ENCODE measurements at places on chromosomes 3 and 15.

DNA sequence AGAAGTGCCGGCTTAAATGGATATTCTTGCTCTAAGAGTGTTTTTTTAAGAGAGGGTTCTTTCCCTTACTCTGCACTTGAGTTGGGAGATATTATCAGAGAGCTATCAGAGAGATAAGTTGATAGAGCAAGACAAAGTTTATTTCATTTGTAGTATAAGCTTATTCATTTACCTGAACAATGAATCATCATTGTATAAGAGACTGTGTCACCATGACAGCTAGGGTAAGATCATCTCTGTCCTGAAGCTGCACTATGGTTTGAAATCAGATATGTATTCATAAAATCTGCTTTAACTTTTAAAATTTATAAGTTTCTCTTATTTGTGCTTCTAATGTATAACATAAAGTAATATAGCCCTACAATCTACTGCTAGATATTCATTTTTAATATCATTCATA, 128.1 kb upstream of the ARL6 start:
- DNase-seq, result no peak

GRCh38 chr3:149792452-149793270, at the start of gene ANKUB1:
Gene ANKUB1 (minus strand): TSS chr3:149792554. CDS start chr3:149792366, 188 bp downstream.
- DNase-seq, result no peak

GRCh38 chr15:55194256-55194655, 2.5 kb downstream of the RSL24D1 start:
- DNase-seq, result no peak

GRCh38 chr3:99910752-99911290, 93.2 kb downstream of the CMSS1 start:
- no peak for DNase-seq

- no peak for DNase-seq
These were observed 8.5 kb downstream of the RAB11A start for GRCh38 chr15:65877749-65878148.

DNA sequence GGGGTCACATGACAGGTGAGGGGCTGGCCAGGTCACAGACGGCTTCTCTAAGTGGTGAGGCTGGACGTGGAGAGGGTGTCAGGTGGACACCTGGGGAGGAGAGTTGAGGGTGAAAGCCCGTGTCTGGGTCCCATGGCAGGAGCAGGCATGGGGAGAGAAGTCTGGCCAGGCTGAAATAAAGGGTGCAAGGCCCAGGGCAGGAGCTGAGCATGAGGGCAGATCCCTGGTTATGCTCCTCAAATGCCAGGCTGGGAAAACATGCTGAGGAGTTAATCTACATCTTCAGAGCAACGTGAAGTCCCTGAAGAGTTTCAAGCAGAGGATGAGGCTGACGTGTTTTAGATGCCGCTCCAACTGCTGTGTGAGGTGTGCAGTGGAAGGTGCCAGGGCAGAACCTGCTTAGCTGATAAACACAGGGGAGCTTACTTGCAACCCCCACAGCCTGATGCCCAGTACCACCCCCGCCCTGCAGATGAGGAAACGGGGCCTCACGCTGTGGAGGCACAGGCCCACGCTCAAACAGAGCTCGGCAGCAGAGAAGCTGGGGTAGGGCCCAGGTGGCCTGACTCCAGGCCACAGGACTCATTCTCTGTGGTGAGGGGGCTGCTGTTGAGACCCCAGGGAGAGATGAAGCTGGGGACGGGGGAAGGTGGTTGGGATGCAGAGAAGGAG, 40.5 kb downstream of the HCN4 start:
- no peak for DNase-seq

GRCh38 chr3:22887664-22888291, 315.3 kb upstream of the UBE2E2 start:
- no peak for DNase-seq

DNA sequence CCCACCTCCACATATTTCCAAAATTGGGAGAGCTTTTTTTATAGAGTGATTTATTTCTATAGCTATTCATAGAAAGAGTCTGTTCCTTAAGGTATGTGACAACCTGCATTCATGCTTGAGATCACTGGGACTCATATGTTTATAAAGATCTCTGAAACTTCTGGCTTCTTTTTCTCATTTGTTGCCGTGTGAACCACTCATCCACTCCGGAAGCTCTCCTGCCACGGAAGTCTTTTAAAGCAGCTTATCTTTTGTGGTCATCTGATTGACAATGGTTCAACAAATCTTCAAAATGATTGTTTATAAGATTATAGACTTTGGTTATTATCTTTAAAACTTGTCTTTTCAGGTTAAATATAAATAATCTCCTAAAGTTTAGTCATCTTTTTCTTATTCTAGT, 260.5 kb downstream of the C3orf38 start:
- no peak for DNase-seq

- no peak for DNase-seq
These were observed 68.8 kb downstream of the AQR start for GRCh38 chr15:34900748-34901147.

GRCh38 chr3:53589806-53590205, 95.4 kb downstream of the CACNA1D start:
- no peak for DNase-seq

DNA sequence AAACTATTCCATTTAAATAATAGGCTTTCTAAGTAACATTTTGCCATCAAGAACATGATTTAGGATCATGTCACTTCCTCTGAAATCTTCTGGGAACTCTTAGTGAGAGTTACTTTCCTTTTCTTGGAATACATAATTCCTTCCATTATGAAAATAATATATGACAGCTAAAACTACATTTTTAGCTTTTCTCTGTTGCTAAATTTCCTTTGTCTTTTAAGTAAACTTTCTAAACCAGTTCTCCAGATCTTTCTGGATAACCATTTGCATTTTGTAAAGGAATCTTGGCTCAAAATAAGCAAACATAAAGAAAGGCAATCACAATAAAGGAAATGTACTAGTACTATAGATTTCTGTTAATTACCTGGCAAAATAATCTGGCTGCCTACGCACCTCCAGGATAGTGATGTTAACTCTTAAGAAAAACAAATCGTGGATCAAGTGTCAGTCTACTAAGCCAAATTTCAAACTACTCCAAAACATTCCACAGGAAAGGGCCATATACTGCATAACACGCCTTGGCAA, 165.7 kb downstream of the ZNF385D start:
- no peak for DNase-seq

DNA sequence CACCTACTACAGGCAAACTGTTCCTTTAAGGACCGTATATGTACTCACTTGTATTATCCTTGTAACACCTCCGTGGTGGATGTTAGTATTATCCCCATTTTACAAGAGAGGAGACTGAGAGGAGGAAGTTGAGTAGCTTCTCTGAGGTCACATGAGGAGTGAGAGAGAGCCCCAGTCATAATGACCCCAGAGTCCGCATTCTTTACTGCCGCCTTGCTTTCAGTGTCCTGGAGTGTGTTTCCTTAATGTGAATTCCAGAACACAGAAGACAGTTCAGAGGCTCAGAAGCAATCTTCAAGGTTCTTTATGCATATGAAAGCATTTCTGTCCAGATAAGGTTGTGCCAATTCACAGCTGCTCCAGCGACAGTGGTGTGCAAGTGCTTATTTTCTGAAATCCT, 199.2 kb downstream of the CACNA2D3 start:
- no peak for DNase-seq

GRCh38 chr3:15271785-15272381, 60.5 kb downstream of the SH3BP5 start:
- DNase-seq, result no peak

DNA sequence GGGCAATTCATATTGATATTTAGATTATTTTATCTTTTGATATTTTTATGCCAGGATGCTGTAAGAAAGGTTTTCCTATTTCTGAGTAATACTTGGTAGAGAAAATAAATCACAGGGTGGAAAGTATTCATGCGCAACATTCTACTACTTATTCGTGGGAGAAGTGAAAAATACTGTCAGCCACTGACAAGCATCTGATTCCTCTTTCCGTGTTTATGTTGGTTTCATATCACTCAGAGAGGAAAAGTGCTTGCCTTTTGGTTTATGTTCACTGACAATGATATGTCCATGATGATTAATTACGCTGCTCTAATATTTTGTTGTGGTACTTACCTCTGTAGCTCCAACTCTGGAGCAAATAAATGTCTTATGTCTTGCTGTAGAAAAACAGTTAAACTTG, 429.4 kb downstream of the EDEM1 start:
- DNase-seq, result no peak

DNA sequence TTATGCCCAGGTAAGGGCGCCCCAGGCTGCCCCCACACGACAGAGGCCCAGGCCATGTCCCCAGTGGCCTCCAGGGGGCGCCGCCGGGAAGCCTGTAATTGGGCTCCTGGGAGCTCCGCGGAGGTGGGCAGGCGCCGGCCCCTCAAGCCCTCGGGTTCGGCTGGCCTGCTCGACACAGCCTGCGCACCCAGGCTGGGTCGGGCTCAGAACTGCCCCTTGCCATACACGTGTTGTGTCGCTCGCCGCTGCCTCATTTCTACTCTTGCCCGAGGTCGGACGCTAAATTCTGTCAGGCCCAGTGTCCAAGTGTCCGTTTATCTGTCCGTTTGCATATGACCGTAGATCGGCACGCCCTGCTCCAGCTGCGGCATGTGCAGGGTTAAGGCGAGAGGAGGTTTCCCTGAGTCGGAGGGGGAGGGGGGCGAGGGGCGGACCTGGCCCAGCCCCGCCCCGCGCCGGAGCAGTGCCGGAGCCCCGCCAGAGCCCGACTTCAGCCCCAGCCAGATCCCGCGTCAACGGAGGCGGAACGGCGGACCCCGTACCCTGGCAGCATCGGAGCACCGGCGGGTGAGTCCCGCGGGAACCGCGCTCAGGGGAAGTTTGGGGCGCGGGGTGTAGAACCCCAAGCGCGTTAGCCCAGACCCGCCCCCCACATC, at the start of gene KLHDC8B:
KLHDC8B (plus strand) TSS at position 480 of the 656 bp plus-strand sequence. CDS start 1,172 bp downstream, outside the sequence.
- DNase-seq, result peak; percentile 25

DNA sequence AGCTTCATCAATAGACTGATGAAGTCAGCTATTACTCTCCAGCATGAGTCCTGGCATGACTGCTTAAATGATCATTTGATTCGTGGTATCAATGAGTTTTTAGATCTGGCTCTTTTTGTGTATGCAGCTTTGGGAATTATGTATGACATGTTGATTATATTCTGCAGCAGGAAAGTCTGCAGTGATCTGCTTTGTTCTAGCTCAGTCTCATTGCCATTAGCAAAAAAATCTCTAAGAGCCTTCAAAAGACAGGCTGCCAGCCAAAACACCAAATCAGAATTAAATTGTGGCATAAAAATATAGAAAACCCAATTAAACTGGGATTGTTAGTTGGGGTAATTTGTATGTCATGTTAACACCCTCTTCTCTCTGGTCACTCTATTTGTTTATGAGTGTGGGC, 1021.0 kb upstream of the SEMA6D start:
- DNase-seq, result no peak

GRCh38 chr3:15941958-15942357, 144.2 kb upstream of the ANKRD28 start:
- DNase-seq, result no peak

GRCh38 chr3:153897025-153897723, 224.0 kb upstream of the ARHGEF26 start:
- no peak for DNase-seq

DNA sequence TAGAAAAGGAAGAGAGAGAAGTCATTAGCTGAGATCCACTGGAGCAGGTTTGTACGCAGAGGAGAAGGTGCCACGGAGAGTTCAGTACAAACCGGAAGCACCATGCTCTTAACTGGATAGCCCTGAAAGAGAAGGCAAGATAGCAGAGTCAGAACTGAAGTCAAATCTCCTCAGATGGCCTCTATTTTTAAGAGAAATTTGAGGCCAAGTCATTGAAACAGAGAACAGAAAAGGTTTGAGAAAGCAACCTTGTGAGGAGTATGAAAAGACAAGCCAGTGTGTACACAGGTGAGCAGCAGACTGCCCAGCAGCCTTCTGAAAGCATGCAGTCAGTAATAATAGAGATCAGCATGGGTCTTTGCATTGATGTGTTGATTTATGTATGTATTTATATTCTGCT, 66.1 kb upstream of the SPRED1 start:
- no peak for DNase-seq

- peak; percentile 12 for DNase-seq
These were observed 110.2 kb downstream of the NR1I2 start for GRCh38 chr3:119891944-119892721.

- DNase-seq, result no peak
These were observed 14.7 kb downstream of the IDH2 start for GRCh38 chr15:90087454-90088154.

- DNase-seq, result no peak
These were observed 254.4 kb upstream of the ZPLD1 start for GRCh38 chr3:102180280-102180931.

DNA sequence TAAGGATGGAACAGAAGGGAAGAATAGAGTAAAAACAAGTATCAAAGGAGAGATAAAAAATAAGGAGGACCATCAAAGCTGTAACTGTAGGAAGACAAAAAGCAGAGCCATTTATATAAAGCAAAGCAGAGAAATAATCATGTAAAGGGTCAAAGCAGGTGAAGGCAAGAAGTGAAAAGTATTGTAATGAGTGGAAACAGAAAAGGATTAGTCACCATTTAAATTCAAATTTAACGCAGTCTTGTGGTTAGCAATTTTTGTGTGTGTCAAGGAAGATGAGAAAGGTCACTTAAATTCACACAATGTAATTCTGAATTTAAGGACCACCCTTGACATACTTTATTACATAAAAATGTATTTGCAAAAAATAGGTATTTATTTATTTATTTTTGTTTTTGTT, 567.8 kb downstream of the ROBO1 start:
- DNase-seq, result no peak

DNA sequence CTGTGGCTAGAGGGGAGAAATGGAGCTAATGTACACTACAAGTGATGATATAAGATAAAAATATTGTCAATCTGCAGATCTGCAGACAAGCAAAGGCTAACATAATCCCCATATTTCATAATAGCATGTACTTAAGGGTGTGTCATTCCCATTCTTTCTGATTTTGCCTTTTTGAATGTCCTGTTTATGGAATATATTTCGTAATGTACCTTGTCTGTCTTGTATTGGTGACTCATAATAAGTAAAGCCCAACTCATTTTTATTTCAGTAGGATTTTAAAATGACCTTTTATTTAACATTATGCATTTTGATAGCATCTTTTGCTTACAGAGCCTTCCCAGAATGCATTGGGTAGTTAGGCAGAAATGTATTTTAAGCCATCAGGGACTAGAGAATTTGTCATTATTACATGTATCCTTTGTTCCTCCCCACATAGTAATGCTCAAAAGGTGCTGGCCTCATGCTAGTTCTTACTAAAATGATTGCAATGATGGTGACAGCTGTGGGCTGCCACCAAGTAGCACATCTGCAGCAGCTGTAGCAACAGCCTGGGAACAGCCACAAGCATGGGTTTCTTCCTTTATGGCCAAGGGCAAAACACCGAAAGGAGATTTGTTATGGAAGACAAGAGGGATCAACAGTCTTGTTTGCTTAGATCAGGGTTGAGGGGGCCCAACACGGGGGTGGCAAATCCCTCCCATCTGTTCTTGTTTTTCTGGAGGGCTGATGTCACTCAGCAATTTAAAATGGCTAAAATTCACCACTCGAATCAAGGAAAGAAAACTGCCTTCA, 188.5 kb downstream of the CADPS start:
- no peak for DNase-seq

DNA sequence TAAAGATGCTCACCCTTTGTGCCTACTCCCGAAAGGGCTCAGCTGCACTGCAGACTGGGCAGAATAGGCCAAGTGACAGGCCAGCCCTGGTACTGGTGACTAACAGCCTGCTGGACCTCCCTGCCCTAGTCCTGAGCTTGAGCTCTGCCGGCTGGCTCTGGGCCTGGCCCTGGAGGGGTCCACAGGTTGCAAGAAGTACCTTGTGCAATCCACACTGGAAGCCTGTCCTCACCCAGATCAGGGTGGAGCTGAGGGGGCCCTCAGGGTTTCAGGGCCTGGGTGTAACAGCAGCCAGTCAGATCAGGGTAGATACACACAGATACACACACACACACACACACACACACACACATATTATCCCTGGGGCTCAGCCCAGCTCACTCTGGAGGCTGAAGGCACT, 27.3 kb upstream of the PLA2G4D start:
- no peak for DNase-seq

GRCh38 chr3:128415773-128416577, 50.7 kb downstream of the DNAJB8 start:
- DNase-seq, result no peak

All from DMS79 (cell line).